ENCODE measurements at places on chromosomes 13 and 19.

- DNase-seq, result peak; percentile 51
Observed at GRCh38 chr19:15584541-15585115, 30.4 kb upstream of the CYP4F8 start.

- peak; percentile 14 for DNase-seq
Observed at GRCh38 chr13:66461021-66461420, 769.1 kb downstream of the PCDH9 start.

DNA sequence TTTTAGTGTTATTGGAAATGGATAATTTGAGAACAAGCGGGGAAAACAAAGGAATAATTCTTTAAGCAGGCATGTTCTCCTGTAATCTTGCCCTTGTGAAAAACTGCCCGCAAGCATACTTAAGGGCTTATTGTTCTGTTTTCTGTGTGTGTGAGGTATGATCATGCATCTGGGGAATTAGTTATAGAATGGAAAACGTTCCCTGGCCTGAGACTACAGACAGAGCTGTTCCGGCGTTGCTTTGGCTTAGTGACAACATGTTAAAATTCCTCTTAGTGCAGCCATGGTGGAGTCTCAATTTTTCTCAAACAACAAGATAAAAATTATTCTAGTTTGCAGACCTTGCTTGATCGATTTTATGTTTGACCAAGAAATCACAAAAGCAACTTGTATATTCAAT, 560.2 kb upstream of the SPRY2 start:
- no peak for DNase-seq

- DNase-seq, result no peak
Observed at GRCh38 chr13:24700539-24700938, 20.3 kb downstream of the ATP12A start.

DNA sequence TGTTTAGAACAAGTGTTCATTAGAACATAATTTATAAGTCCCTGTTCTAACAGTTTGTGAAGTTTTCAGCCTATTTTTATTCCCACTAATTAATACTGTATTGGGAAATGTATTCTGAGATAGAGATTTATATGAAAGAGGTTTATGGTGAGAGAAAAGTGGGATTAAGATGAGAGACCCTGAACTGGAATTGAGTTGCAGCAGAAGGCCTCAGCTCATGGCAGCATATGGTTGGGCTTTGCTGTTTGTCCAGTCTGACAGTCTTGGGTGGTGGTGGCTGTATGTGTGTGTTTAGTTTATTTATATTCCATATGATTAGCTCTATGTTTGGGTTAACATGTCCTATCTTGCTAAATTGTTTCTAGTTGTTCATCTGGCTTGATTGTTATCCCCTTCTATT, 575.1 kb downstream of the SLITRK5 start:
- DNase-seq, result no peak

- DNase-seq, result peak; percentile 76
Observed at GRCh38 chr19:43470288-43470687, 4.9 kb upstream of the LYPD3 start.

DNA sequence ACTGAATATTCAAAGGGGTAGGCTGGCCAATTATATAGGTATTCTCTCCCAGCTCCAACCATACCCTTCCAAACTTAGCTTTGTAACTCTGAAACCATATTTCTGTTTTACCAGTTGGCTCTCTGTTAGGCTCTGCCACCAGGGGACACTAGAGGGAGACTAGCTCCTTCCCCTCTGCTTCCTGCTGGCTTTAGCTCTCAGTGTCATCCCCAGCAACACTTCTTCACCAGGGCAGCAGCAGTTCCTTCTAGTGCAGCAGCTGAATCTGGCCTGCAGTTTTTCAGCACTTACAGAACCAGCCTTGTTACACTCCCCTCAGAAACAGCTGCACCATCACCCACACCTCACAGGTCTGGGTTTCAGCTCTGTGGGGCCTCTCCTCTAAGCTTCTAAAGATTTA, 51.0 kb upstream of the DOCK9 start:
- DNase-seq, result peak; percentile 9
